KBM-7 (cell line): ENCODE measurements at places on chromosomes 11 and 22.

GRCh38 chr22:38464992-38465672, 2.8 kb upstream of the KDELR3 start:
- DNase-seq = no peak

GRCh38 chr11:124762105-124762623, at the start of gene ESAM:
Gene ESAM (minus strand): TSS chr11:124762290. CDS start chr11:124762154, 136 bp downstream.
- no peak for DNase-seq

DNA sequence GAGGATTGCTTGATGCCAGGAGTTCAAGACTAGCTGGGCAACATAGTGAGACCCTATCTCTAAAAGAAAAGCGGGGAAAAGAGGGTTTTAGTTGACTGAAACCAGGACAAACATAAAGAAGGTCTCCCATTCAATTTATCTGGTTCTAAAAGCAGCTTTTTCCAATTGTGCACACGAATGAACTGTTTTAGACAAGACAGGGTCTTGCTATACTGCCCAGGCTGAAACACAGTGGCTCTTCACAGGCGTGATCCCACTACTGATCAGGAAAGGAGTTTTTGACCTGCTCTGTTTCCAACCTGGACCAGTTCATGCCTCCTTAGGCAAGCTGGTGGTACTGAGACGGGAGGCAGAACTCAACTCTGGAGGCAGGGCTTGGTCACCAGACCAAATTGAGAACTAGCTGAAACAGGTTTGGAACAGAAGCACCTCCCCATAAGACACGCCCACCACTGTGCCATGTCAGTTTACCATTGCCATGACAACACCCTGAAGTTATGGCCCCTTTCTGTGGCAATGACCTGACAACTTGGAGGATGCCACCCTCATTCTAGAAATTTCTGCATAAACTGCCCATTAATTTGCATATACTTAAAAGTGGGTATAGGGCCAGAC, 2.8 kb upstream of the NUCB2 start:
- peak; percentile 75 for DNase-seq

DNA sequence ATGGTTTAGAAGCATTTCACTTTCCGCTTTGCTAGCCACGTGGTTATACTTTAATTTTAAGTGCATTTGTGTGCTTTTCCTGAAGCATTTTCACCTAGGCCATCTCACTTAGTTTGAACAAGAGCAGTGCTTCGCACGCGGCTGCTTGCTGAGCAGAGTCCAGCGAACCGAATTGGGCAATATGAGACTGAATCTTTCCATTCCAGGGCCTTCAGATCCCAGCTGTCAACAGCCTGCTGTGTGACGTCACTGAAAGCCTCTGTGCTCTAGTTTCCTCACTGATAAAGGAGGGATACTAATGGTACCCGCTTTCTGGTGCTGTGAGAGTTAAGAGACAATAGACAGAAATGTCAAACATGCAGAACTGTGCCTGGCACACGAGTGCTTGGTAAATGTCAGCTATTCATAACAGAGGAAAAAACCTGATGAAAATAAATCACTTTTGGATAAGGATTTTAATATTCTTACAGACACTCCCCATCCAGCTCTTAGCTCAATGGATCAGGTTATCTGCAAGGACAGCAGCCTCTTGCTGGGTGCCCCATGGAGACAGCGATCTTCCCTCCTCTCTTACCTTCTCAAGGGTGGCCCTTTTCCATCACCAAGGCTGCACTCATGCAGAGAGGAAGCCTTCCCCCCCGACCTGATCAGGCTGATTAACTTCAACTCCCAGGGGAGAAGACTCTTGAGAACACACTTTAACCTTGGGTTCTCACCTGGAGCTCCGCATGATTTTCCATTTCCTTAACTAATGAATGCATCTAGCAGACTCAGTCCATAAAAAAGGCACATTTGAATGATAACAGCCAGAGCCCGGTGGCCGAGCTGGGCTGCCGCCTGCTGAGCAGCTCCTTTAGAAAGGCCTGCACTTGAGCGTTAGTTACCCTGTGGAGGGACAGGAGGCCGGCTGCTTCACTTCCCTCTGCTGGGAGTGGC, 3.5 kb upstream of the GLB1L3 start:
- no peak for DNase-seq

DNA sequence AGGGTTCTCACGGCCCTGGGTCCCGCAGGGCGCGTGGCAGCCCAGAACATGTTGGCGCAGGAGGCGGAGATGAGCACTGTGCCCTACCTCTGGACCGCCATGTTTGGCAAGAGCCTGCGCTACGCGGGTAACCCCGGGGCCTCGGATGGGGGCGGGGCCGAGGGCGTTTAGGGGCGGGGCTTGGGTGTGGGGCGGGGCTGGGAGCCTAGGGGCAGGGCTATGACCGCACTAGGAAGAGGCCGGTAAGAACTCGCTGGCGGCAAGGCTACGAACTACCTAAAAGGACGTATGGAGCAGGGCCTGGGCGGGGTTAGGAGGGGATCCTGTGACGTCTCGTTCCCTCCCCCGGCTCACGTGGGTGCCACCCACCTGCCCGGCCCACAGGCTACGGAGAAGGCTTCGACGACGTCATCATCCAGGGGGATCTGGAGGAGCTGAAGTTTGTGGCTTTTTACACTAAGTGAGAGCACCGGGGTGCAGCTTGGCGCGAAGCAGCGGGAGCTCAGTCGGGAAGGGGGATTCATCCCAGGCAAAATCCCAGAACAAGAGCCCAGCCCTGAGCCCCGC, 2.8 kb upstream of the LZTR1 start:
- DNase-seq = no peak

DNA sequence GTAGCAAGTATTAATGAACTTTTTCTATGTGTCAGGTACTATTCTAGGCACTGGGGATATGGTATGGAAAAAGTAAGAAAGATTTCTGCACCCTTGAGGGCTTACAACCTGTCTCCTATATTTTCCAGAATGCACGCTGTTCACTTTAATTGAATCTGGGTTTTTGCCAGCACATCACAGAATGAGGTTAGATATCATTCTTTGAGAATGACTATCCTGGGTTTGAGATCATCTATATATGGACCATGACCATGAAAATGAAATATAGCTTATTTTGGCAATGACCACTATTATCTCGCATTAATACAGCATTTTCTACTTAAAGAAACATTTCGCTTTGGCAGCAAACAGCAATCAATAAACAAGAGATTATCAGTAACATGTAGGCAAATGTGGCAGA, 46.9 kb downstream of the C11orf71 start:
- no peak for DNase-seq

DNA sequence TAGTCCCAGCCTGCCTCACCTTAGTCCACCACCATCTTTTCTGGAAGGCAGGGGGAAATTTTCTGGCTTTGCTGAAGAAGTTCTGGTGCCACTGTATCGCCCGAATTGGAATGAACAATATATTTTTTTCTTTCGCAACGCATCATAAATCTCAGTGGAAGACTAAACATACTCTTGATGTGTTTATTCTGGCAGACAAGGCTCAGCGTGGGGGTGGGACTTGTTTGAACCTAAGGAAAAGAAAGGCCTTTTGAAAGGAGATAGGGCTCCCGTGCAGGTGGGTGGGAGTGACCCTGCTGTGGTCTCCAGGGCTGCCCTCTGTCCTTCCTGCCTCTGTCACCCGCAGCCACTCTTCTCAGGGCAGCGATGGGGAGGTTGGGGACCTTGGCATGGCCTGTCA, 42.5 kb downstream of the CD82 start:
- no peak for DNase-seq

GRCh38 chr11:119935349-119935925, 202.5 kb downstream of the TRIM29 start:
- no peak for DNase-seq
